ENCODE measurements at places on chromosomes 11 and 22.

- no peak for DNase-seq
Measured at GRCh38 chr22:21967693-21968271, 14.8 kb downstream of the TOP3B start.

DNA sequence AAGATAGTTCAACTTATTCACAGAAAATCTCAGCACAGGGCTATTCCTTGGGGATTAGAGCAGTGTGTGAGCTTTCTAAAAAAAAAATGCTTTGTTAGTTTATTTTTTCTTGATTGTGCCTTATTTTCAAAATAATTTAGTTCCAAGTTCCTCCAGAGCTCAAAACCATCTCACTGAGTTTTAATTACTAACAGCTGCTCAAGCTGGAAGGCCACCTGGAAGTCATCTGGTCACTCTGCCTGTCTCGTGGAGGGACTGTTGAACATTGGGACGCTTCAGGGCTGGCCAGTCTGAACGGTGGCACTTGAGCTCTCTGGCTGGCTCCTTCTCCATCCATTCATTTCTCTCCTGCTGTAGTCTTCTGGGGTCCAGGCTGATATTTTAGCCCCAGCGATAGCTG is 4.0 kb downstream of the OR51E1 start:
- DNase-seq = no peak

DNA sequence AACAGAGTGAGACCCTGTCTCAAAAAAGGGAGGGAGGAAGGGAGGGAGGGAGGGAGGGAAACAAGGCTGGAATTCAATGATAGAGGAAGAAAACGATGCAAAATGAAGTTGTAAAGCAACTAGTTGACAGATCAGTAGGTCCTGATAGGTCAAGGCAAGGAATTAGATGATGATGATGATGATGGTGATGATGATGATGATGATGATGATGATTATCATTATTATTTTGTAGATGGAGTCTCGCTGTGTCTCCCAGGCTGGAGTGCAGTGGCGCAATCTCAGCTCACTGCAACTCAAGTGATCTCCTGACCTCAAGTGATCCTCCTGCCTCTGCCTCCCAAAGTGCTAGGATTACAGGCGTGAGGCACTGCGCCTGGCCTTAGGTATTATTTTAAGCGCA is 11.3 kb upstream of the L3MBTL2 start:
- DNase-seq = no peak

DNA sequence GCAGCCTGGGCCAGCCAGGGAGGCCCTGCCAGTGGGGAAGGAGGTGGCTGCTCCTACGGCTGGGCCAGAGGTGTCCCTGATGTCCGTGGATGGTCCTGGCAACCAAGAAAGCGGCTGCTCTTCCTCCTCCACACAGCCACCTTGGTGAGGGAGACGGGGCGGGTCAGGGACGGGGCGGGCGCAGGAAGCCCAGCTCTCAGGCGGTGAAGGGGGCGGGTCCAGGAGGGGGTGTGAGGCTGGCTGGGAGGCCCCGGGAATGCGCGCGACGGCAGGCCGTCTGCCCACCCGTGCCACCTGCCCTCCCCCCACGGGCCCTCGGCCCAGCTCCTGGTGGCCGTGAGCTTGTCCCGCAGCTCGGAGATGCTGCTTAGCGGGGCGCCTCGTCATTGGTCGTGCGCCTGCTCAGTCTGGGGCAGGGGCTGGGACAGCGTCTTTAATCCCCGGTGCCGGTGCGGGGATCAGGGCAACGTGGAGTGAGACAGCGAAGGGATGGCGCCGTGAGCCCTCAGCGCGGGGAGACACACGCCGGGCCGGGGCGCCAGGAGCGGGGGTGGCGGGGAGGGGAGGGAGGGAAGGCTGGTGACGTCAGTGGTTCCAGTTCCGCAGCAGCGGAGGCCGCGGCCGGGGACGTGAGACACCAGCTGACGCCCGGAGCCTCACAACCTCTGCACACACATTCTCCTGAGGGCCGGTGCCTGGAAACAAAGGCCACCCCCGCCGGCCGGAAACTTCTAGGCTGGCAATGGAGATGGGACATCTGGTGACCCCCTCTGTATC is 6.7 kb upstream of the BRSK2 start:
- DNase-seq = peak; percentile 82

- DNase-seq = peak; percentile 62
Measured at GRCh38 chr11:122656631-122657101, 1.1 kb downstream of the UBASH3B start.

DNA sequence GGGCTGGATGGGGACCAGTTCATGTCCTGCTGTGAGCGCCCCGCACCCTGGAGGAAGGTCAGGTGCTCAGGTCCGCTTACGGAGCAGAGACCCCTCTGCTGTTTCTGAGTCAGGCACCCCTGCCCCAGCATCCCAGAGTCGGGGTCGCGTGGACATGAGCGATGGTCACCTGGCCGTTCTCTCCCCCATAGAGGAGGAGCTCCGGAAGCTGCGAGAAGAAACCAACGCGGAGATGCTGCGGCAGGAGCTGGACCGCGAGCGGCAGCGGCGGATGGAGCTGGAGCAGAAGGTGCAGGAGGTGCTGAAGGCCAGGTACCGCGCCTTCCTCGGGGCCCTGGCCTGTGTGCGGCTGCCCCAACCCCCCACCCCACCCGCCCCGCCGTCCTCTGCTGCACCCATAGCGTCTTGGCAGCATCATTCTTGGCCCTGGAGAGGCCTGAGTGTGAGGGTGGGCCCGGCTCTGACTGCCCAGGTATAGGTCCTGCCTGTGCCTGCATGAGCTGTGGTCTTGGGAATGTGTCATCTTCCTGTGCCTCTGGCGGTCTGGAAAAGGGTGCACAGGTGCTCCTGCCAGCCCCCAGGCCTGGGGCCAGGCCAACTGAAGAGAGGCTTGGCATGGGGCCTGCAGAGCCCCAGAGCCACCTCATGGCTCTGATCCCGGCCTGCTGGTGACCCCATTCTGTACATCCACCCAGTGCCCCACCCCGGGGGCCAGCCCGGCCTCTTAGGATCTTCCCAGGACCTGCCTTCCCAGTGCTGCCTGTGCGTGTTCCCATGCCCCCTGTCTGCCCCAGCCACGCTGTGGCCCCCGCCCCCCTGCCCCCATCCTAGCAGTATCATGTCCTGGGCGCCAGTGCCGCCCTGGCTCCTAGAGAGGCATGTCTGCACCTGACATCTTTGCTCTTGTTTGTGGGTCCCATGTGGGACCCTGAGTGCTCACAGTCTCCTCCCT is 38.1 kb downstream of the GRAMD4 start:
- no peak for DNase-seq

GRCh38 chr11:122116591-122116990 is 576 bp upstream of the BLID start:
- no peak for DNase-seq

DNA sequence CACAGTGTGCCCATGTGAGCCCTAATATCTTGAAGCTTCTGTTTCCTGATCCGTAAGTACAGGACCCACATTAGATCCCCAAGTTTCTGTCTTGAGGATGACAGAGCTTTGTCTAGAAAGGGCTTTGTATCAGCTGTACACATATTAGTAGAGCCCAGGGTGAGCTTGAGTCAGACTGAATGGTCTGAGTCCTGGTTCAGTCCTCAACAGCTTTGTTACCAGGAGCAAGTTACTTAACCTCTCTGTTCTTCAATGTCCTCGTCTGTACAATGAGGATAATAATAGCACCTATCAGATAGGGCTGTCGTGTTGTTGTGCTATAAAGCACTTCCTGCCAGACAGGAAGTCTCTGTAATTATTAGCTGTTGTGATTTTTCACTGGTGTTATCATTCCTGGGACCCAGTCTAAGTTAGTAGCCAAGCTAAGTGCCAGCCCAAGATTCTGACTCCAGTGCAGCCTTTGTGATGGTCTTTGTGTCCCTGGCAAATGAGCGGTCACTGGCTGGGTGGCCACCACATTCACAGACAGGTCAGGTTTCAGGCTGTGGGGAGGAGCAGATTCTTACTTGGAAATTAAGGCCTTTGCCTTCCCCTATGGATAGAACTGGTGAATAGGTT is 6.8 kb downstream of the TOM1 start:
- no peak for DNase-seq

DNA sequence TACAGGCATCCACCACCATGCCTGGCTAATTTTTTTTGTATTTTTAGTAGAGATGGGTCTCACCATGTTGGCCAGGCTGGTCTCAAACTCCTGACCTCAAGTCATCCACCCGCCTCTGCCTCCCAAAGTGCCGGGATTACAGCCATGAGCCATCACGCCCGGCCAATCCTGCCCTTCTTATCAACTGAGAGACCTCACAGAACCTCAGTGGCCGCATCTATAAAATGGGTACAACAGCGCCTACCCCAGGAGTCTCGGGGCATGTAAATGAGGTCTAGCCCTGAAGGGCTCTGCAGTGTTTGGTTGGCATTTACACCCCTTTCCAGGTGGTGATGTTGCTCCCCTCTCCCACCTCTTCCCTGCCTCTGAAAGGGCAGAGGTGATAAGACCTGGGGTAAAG is 11.7 kb downstream of the SYNGR1 start:
- no peak for DNase-seq

GRCh38 chr11:10005955-10006525 is 288.0 kb downstream of the SBF2 start:
- no peak for DNase-seq

- no peak for DNase-seq
Measured at GRCh38 chr11:32434356-32435151, 785 bp downstream of the WT1 start.

GRCh38 chr11:76699451-76700091 is 29.0 kb upstream of the LRRC32 start:
- no peak for DNase-seq

- DNase-seq = no peak
Measured at GRCh38 chr11:67099831-67100324, 19.2 kb upstream of the KDM2A start.

GRCh38 chr11:30322191-30322590 is 713 bp upstream of the ARL14EP start:
- DNase-seq = no peak

GRCh38 chr11:7430496-7430895 is 54.8 kb upstream of the OLFML1 start:
- DNase-seq = no peak

DNA sequence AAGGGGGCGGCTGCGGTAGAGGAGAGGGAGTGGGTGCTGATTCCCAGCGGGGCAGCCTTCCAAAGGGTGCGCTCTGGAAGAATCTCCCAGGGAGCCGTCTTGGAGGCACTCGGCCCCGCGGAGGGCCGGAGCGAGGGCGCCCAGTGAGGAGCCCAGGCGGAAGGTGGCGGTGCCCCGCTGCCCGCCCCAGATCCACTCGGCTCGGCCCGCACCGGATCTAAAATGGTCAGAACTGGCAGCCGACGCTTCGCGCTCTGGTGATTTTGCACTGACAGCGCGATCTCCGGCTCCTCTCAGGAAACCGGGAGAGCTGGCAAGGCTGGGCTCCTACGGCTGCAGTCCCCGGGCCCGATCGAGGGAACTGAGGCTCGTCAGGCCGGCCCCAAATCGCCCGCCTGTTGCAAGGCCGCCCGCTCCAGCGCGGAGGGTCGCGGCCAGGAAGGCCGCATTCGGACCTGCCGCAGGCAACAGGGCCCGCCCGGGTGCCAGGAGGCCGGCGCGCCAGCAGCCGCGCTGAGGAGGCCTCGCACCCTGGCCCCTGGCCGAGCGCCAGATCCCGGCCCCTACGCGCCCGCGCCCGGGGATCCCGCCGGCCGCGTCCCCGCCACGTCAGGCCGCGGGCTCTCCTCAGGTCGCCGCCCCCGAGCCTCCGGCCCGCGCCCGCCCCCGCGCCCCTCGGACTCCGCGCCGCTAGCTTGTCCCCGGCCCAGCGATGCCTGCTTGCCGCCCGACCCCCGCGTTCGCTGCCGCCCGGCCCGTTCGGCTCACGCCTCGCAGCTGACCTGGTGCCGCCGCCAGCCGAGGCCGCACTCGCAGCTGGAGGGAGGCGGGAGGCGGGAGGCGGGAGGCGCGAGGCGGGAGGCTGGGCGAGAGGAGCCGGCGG is at the start of gene KLHL22:
TSS of gene KLHL22 (minus strand) at position 818 of the 883 bp plus-strand sequence. CDS start 6,584 bp downstream, outside the sequence.
- no peak for DNase-seq

DNA sequence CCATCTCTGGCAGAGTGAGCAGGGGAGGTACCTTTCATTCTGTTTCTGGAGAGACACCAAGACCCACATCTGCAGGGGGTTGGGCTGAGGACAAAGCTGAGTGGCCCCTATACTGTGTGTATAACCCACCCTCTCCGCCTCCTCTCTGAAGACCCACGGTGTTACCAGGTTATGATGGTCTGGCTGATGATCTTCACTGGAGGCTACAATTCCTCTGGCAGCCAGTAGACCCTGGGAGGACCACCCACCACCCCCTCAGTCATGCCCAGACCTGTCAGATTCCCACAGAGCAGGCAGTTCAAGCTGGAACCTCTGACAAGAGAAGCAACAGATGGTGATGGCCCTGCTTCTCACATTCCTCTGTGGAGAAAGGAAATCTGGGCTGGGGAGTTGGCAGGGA is 11.4 kb upstream of the KCNJ1 start:
- DNase-seq = no peak

DNA sequence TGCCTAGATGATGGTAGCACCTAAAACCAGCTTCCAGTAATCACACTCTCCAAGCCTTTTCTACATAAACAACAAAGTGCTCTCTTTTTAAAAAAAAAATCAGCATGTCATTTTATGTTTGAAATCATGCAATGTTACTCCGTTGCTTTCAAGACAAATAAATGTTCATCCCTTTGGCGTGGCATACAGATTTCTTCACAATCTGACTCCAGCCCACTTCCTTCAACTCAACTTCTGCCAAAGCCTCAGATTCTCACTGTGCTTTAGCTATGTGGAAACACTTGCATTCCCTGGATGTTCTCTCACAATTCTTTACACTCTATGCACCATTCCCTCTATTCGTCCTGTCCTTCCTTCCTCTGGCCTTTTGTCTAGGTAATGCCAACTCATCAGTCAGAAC is 206.3 kb upstream of the BLID start:
- DNase-seq = no peak

DNA sequence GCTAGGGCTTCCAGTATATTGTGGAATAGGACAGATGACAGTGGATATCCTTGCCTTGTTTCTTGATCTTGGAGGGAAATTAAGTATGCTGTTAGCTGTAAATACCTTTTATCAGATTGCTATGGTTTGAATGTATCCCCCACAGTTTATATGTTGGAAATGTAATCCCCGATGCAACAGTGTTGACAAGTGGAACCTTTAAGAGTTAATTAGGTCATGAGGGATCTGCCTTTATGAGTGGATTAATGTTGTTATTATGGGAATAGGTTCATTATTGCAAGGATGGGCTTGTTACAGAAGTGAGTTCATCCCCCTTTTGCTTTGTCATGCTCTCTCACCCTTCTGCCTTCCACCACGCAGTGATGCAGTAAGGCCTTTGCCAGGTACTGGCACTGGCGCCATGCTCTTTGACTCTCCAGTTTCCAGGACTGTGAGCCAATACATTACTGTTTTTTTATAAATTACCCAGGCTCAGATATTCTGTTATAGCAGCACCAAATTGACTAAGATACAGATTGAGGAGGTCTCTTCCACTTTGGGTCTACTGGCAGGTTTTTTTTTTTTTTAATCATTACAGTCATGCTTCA is 16.4 kb downstream of the CABIN1 start:
- DNase-seq = no peak

- DNase-seq = no peak
Measured at GRCh38 chr11:84165139-84165538, 879.0 kb upstream of the CCDC90B start.

Data from left hindlimb (tissue), 1 donor.